ENCODE measurements at places on chromosomes 7 and 10. TPM values are rescaled to one million over a fixed set of nuclear protein-coding genes. Genes with fewer than 3 reads are reported as not detected.

The NKX6-2 gene
- total RNA-seq, result not detected

The HOXA3 gene
- total RNA-seq, result 0.90 TPM

The RADIL gene
- not detected for total RNA-seq

The KIF11 gene
- 18.3 TPM for total RNA-seq

The SHOC2 gene
- total RNA-seq, result 47.5 TPM

The SPDYE6 gene
- total RNA-seq, result not detected

The LIPJ gene
- not detected for total RNA-seq

The SUMF2 gene
- total RNA-seq, result 93.0 TPM

The PLCE1 gene
- total RNA-seq, result 4.5 TPM

The IMMP2L gene
- 9.3 TPM for total RNA-seq

The SPAM1 gene
- not detected for total RNA-seq

The PRR15 gene
- total RNA-seq, result not detected

The AGAP9 gene
- total RNA-seq, result 2.5 TPM

The ORAI2 gene
- 52.2 TPM for total RNA-seq

The MBL2 gene
- total RNA-seq, result not detected

The SND1 gene
- total RNA-seq, result 294 TPM

The SKIDA1 gene
- 0.56 TPM for total RNA-seq

The MET gene
- 68.0 TPM for total RNA-seq

The NODAL gene
- not detected for total RNA-seq

The ZNF777 gene
- 3.6 TPM for total RNA-seq

The ZNF783 gene
- total RNA-seq, result 2.8 TPM

The CNOT4 gene
- total RNA-seq, result 10.0 TPM

The GNG11 gene
- total RNA-seq, result 6.1 TPM

The FAM13C gene
- total RNA-seq, result 3.3 TPM
